ENCODE measurements at places on chromosomes 5 and 9. TPM values are rescaled to one million over a fixed set of nuclear protein-coding genes. Genes with fewer than 3 reads are reported as not detected.

The NEUROG1 gene
- not detected for total RNA-seq

The SLC4A9 gene
- total RNA-seq: not detected

The NMUR2 gene
- not detected for total RNA-seq

The ZCCHC9 gene
- 70.7 TPM for total RNA-seq

DNA sequence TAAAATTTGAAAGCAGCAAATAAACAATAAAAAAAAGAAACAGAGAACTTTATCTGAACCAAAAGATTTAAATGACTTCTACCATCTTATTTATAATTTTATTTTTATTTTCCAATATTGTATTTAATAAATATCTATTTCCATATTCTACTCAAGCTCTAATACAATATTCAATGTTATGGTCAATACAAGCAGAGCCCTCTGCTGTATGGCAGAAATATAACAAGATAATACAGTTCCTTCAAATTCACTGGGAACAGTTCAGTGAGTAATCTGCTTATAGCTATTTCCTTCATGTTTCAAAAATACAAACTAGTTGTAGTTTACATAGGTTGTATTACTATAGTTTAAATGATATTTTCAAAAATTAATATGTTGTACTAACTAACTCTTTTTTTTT is 332.7 kb downstream of the PRDM9 start:
- DNase-seq: no peak

GRCh38 chr5:178496214-178496613 is 94.0 kb downstream of the COL23A1 start:
- DNase-seq: no peak

DNA sequence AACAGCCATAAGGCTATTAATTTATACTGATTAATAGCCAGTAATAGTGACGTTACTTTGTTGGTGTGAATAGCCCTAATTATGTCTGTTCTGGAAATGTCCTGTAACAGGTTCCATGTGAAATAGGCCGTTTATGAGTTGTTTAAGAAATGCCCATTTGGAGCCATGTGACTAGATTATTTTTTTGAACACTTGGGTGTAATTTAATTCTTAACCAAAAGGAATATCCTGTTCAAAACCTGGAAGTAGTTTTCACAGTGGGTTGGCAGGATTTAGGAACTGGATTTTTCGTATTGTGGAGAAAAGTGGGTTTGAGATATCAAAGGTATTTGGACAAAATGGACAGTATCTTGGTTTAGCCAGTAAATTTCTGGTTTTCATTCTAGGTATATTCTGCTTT is 1.3 kb downstream of the TENT2 start:
- DNase-seq: no peak

DNA sequence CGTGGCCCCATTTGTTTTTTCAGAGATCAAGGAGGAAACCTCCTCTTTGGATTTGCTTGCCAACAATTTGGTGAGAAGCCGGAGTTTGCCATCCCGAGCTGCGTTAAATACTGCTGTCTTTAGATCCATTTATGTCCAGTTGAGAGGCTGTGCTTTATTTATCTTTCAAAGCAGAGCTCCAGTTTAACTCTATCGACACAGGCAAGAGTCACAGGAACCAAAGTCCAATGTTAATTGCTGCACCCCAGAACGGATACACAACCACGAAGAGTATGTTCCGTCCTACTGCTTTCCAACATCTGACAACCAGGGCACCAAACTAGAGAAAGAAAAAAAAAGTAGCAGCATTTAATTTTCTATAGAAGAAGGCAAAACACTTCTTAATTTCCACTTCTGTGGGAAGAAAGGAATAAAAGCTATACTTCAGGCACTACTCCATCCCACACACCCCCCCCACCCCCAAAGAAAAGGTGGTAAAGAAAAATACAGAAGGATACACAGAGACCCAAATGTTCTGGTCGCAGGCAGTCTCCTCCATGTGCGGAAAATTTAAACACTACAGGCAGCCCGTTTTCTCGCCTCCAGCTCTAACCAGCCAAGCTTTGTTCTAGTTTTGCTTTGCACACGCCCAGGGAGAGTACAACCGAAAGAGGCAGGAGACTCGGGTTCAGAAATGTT is 1.1 kb downstream of the FEM1C start:
- DNase-seq: peak; percentile 79

DNA sequence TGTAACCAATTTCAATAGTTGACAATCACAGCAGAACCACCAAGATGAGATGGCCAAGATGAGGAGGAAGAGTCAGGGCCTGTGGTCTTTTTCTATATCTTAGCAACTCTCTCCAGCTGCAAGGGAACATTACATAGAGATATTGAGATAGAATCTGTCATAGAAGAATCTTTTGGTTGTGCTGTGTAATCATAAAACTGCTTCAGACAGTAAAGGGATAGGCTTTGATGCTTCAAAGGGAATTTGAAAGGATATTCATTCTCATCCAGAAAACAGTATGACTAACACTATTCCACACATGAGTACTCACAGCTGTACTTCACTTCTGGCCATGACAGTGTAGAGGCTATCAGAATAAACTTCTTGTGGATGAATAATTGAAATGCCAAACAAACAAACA is 145.9 kb downstream of the YIPF5 start:
- no peak for DNase-seq

DNA sequence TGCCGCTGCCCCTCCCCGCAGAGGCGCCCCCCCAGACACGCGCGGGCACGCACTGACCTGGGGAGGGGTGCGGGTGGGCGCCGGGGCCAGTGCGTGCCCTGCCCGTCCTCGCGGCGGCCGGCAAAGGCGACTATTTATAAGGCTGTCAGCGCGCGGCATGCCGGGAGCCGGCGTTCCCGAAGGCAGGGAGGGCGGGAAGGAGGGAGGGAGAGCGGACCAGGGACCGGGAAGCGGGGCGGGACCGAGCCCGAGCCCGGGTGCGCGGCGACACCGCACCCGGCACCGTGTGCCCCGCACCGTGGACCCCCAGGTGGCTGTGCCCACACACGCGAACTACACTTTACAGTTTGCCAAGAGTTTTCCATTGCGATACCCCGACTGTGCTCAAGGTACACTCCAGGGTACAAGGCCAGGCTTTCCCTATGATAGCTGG is at the start of gene AK1:
Gene AK1, minus strand, starts transcription at position 110 of the 433 bp plus-strand sequence. CDS start 3,058 bp downstream, outside the sequence.
- no peak for DNase-seq

DNA sequence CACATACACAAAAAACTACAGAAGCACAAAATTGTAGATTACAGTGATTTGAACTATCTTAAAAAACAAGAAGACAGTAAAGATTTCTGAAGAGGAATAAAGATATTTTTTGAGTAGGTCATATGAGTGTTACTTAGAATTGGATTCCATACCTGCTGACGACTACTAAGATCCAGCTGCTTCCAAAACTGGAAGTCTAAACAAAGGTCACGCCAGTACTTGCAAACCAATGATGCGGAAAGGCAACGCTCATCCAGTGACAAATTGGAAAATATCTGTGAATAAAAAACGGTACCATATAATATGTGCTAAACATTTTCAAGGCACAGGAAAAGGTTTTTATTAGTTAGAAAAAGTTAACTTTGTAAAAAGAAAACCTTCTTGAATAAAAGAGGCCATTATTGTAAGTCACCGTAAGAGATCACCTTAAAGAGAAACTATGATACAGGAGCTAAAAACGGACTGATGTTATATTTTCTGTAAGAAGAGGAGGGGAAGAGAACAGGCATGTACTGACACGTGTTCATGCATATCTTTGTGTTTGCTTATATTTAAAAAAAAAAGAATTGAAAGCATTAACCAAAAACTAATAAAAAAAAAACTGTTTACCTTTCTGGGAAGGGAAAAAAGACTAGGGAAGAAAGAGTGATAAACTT is 14.1 kb downstream of the FBXL17 start:
- no peak for DNase-seq

DNA sequence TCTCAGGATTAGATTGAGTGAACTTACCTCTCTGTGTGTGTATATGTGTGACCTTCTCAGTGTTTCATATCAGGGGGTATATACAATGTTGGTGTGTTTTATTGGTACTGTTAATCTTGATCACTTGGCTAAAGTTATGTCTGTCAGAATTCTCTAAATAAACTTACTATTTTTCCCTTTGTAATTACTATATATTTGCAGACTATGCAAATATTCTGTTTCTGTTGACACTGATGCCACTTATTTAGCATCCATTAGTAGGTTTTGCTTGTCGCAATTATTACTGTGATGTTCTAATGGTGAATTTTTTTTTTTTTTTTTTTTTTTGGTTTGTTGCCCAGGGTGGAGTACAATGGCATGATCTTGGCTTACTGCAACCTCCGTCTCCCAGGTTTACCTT is 42.9 kb upstream of the NR5A1 start:
- DNase-seq: no peak

- no peak for DNase-seq
Measured at GRCh38 chr9:37995961-37996818, 72.8 kb downstream of the SHB start.
